SIG-M5 (cell line): ENCODE measurements at places on chromosomes 6 and 20.

DNA sequence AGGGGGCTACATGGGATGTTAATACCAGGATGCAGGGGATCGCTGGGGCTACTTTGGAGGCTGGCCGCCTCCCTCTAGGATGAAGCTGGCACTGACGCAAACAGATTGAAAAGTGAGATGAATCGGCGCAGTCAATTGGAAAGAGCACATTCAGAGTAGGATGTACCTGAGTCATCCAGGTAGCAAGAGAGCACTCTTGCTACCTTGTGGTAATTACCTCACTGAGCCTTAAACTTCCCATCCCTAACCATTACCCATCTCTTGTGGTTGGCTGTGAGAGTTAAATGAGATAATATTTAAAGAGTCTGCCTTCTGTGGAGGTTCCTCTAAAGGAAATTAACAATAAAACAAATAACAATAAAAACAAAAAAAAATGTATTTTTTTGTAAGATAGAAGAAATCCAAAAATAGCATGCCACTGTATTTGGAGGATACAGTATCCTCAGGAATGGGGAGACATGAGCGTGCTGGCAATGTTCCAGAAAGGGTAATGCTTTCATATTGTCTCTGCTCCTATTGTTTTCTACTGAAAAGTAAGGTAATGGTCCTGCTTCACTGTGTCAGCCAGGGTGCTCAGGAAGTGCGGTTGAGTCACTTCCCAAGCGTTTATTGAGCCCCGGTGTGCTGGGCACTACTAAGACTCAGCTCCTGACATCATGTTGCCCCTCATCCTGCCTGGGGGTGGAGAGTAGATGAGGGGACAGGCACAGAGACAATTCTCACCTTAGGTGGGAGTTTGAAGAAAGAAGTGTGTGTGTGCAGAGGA, 301.1 kb downstream of the EYA4 start:
- no peak for DNase-seq

- DNase-seq = no peak
These were observed 95.9 kb upstream of the IFNGR1 start for GRCh38 chr6:137315081-137315480.

- DNase-seq = no peak
These were observed 2.9 kb upstream of the TRIM39 start for GRCh38 chr6:30323806-30324205.

DNA sequence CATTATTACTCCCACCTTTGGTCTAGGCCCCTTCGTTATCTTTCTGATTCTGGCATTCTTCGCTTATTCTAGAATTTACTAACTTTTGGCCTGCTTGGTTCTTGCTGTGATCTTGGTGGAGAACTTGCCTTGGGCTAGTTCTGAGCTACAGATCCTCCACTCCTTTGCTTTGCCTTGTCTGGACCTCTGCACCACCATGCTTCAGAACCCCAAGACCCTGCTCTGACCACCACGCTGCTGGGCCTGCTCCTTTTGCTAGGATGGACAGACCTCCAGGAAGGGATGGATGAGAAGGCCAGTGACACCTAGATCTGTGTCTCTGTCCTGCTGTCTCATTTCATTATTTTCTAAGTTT, 30.4 kb upstream of the CCN2 start:
- no peak for DNase-seq

- no peak for DNase-seq
These were observed 60.9 kb upstream of the TULP1 start for GRCh38 chr6:35573495-35574110.

DNA sequence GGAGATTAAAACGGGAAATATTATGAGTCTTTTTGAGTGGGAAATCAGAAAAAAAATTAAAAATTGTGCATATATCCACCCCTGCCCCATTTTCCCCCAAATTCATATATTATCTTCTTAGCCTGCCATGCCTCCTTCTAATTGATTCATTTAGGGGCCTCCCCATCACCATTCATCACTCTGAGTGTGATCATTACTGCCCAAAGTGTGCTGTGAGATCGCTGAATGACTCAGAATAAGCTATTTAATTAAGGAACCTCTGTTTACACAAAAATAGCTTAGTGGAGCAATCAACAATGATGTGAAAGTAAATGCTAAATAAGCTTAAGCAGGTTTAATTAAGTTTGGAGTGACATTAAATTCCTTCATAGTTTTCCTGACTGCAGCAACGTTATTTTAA, 645.5 kb downstream of the GRIK2 start:
- DNase-seq = no peak

DNA sequence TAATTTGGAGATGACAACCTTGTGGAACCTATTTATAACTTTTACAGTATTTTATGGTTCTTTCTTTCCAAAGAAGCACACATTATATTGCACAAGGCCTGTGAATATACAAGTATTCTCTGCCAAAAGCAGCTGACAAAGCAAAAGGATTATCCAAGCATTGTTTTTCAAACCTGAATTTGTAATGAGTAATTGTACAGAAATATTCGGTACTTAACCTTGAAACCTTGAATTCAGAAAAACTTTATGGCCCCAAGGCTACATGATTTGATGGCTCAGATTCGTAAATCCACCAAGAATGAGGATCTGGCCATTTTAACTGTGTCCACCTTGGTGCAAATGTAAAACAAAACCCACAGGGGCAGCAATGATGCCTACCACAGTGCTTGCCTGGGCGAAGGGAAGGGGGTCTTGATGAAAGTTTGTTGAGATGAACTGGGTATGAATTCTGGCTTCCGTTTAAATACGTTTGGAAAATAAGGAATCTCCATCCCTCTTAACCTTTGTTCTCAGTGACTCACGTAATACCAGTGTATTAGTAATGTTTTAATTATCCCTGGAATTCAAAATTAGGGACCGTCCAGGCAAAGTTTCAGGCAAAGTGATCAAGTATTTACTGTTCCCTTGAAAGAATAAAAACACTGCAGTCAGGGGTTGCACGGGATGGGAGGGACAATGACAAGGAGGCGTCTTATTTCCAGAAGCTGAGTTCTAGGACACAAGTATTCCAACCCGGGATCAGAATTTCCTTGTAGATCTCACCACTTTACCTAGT, 2.7 kb upstream of the RBM24 start:
- DNase-seq = no peak

DNA sequence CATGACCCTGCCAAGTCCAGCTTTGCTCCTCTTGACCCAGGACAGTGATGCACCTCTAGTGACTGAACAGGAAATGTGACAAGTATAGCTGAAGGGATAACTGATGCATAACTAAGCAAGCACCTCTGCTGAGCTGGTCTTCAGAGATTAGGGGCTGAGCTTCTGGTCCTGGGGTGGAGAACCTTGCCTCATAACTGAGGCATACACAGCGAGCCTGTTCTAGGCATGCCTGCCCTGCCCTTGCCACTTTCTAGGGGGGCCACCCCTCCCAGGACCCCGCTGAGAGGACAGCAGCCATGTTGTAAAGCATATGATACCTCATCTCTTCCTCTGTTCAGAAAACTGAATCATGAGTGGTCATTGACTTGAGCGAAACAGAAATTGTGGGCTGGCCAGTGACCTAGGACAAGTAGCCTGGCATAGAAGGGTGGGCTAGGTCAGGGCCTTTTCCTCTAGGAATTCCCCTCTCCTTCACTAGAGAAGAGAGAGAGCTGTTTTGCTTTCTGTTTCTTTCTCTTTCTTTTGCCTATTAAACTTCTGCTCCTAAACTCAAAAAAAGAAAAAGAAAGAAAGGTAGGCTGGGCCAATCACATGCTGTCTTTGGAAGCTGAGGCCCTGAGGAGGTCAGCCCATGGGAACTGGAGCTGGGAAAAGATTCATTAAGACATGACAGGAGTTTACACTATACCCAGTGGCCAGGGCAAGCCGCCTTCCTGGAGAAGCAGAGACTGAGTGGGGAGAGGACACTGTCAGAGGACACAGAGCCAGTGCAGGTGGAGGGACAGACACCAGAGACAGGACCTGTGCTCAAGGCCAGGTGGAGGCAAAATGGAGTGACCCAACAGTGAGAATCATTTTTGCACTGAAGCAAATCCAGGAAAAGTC, 23.1 kb downstream of the ALDH5A1 start:
- DNase-seq = no peak

- DNase-seq = no peak
These were observed 36.8 kb upstream of the SAMD3 start for GRCh38 chr6:130259557-130259956.

DNA sequence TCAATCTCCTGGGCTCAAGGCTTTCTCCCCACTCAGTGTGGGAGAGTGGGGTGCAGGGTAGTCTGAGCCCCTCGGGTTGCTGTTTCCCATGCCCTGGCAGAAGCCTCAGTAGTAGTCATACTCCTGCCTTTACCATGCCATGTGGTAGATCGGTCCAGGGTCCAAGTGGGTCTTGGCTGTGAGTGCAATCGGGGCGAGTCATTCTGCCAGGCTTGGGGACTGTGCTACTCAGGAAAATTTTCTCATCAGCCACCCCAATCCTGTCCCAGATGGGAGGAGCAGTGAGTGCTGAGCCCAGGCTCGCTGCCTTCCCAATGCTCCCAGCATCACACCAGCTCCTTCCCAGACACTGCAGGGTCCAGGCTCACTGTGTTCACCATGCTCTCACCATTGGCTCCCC, 10.7 kb upstream of the RAET1L start:
- no peak for DNase-seq

GRCh38 chr20:60013296-60014139, 55.3 kb downstream of the CDH26 start:
- no peak for DNase-seq

- no peak for DNase-seq
These were observed 19.9 kb downstream of the MYBL2 start for GRCh38 chr20:43686820-43687219.

DNA sequence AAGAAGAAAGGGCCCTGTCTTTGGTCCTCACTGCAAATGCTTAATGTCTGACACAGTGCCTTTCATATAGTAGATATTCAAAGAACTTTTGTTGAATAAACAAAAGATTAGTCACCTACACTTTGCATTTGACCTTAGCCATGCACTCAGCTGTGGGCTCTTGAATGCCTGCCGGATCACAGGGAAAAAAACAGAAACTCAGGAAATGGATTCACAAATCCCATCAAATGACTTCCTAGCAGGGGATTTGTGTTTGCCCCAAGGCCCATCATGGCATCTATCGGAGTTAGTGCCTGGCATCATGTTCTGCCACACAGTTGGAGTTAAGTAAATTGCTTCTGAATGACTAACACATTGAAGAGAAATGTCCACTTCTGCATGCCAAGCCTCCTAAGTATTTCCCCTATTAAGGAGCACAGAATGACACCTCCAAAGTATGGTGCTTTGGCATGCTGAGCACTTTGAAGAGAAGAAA, 72.3 kb upstream of the DST start:
- no peak for DNase-seq

GRCh38 chr20:38833857-38834164, 28.3 kb downstream of the PPP1R16B start:
- no peak for DNase-seq

GRCh38 chr6:137020776-137021175, 24.0 kb downstream of the IL20RA start:
- no peak for DNase-seq

DNA sequence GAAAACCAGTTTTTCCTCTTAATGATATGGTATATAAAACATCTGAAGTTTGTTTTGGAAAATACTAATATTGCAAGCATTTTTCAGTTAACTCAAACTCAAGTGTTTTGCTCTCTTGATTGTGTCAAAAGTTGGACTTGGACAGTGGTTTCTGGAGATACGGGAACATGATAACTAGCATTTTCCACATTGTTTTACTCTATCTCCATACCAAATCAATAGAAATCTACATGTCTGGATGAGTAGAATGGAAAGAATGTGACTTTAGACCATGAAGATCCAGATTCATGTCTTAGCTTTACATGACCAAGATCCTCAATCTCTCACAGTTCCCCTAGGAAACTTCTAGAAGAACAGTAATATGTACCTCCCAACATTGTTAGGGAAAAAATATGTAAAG, 22.2 kb upstream of the FBXO30 start:
- no peak for DNase-seq

DNA sequence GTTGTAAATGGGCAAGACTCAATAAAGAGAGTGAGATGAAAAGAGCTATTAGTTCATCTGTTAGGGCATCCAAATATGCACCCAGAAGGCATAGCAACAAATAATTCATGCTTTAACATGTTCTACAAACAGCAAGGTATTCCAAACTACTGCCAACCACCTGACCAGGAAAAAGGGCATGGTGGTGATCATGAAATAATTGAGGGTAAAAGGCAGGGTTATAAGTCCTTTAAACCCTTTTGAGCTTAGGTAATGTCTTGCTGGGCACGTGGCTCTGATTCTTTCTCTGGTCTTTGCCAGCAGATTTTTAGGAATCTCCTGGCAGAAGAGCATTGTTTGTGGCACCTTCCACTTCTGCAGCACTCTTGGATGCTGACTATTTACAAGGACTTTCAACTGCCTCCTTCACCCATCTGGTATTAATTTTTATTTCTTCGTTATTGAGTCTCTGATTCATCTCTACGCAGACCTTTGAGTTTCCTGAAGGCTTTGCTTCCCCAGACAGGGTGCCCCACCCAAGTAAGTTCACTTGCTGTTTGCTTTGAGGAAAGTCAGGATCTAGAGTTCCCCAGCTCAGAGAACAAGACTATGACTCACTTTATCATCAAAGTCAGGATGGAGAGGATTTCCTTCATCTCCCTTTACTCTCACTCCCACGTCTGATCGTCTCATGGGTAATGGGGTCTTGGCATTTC, 83.4 kb upstream of the NEDD9 start:
- DNase-seq = no peak

DNA sequence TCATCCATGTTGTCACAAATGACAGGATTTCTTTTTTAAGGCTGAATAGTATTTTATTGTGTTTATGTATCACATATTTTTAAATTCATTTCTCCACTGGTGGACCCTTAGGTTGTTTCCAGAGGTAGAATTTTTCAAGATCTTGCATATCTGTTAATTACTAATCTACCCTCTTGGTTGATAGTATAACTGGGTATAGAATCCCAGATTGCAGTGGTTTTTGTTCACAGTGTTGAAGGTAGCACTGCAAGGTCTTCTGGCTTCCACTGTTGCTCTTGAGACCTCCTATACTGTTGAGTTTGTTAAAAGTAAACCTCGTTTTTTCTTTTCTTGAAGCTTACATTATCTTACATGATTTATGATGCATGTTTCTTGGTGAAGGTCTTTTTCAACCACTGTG, 22.9 kb downstream of the CDC5L start:
- no peak for DNase-seq

DNA sequence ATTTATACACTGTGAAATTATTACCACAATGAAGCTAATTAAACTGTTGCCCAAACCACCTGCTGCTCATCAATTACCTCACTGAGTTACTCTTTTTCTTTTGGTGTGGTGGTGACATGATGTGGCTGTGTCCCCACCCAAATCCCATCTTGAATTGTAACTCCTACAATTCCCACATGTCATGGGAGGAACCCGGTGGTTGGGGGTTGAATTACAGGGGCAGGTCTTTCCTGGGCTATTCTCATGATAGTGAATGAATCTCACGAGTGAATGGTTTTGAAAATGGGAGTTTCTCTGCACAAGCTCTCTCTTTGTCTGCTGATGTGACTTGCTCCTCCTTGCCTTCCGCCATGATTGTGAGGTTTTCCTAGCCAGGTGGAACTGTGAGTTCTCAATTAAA, 145.0 kb downstream of the LRRC1 start:
- DNase-seq = no peak

GRCh38 chr20:7996898-7997297, 22.7 kb downstream of the TMX4 start:
- no peak for DNase-seq

GRCh38 chr20:63359937-63360849, 956 bp downstream of the CHRNA4 start:
- DNase-seq = no peak

GRCh38 chr20:50498071-50498776, 12.0 kb upstream of the PTPN1 start:
- DNase-seq = no peak
